ENCODE measurements at places on chromosomes 3 and 15.

- no peak for DNase-seq
Observed at GRCh38 chr15:76837474-76837873, 67.7 kb downstream of the SCAPER start.

DNA sequence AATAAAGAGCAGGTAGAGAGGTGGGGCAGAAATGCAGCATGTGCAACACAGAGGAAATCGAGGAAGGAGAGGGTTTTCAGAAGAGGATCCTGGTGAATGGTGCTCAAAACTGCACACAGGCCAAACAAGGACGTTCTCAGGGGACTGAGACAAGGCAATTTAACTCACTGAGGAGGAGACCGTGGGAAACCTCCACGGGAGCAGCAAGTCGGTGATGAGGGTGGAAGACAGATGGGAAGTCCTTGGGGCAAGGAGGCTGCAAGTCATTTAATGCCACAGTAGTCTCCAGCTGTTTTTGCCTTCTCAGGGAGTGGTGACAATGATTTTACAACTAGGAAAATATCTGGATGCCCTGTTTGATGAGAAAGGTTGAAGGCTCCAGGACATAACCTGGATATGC is 11.5 kb upstream of the PDIA5 start:
- DNase-seq: no peak

GRCh38 chr3:49519296-49519695 is 35.0 kb upstream of the BSN start:
- DNase-seq: no peak

DNA sequence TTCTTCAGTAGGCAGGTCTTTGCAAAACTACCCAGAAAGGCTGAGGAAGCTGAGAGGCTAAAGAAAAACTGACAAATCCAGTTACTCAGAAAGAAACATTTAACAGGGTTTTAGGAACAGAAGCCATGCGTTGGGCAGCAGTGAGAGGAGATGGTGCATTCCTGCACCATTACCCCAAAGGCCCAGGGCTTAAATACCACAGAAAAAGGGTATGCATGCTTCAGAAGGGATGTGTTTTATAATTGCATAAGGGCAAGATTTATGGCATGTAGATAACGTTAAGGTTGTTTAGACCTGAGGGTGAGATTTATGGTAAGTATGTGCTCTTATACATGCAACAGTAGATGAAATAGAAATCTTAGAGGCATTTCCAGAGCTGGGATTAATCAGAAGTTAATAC is 10.0 kb downstream of the C3orf52 start:
- DNase-seq: no peak

GRCh38 chr15:75306188-75306587 is 23.6 kb downstream of the GOLGA6D start:
- DNase-seq: no peak

All from NCI-H1417 (cell line).